GM12892 (cell line): ENCODE measurements at places on chromosomes 4 and X.

DNA sequence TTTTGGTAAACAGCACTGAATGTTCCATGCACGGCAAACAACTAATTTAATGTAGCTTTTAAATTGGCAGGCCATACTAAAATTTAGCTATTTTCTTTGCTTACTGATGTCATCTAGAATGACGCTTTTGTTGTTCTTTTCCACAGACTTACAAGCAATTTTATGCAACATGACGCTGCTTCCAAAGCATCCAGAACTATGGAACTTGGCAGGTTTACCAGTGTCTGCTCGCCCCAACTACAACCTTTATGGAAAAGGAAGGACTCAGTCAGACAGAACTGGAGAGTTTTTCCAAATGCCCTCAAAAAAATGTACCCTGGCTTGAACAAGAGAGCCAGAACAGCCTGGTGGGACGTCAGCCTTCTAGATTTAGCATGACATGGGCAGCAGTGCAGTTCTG lies 58.7 kb downstream of the ANOS1 start:
- DNase-seq: no peak

- DNase-seq: no peak
Measured at GRCh38 chr4:102036016-102036415, 245.5 kb downstream of the BANK1 start.

DNA sequence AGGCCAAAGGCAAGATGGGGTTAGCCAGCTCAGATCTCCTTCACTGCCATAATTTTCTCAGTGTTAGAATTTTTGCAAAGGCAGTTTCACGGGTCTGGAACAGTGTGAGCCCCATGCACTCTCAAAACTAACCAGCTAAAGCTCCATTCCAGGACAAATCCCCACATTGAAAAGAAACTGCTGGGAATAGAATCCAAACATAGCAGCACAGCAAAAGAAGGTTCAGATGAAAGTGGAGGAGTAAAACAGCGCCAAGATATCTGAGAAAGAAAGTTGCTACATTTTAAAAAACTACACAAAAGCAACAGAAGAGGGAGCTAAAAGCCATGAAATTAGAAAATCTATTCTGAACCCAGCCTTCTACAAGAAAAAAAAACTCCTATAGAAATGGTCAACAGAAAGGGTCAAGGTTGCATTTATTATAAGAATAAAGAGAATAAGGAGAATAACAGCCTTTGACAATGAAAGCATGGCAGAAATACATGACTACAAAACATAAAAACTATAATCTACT lies 39.6 kb upstream of the SLC7A3 start:
- DNase-seq: no peak

GRCh38 chr4:151359576-151359975 lies 34.2 kb upstream of the SH3D19 start:
- no peak for DNase-seq

DNA sequence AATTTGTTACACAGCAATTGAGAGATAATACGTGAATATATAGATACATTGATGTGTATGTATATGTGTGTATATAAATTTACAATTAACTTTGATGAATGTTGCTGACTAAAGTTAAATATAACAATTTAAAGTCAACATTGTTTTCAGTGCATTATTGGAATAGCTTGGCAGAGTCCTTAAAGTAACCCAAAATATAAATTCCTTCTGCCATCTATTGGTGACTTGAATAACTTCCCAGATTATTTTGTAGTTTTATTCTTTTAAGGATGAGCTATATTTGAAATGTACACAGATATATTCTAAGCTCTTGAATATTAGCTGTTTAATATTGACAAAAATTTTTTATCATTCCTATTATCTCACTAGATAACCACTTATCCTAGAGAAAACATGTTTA lies 298.2 kb upstream of the FSTL5 start:
- no peak for DNase-seq

- no peak for DNase-seq
Measured at GRCh38 chrX:151710457-151710856, 5.4 kb upstream of the FATE1 start.

GRCh38 chr4:73828956-73829355 lies 7.5 kb upstream of the CXCL6 start:
- no peak for DNase-seq

DNA sequence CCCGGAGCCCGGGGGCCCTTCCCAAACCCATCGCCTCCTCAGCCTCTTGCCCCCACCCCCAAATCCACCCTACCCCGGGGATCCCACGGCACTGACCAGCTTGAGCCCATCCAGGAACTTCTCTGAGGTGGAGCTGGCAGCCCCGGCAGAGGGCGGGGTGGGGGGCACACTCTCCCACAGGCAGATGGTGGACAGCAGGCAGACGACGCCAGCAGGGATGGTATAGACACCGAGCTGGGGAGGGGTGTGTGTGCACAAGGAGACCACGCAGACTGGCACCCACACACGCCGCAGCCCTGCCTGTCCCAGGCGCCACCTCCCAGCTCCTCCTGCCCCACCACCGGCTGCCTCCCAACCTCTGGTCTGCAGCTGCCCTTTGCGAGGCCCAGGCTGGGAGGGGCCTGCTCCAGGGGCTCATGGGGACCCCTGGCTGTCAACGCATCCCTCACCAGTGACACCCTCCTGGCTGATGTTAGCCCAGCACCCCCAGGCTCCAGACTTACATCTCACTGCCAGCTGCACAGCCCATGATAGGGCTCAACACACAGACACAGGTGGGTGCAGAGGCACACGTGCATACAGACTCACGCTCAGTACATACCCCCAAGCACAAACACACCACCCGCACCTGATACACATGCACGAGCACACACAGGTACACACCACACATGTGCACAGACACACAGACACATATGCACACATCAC lies 4.2 kb downstream of the SLC49A3 start:
- no peak for DNase-seq

DNA sequence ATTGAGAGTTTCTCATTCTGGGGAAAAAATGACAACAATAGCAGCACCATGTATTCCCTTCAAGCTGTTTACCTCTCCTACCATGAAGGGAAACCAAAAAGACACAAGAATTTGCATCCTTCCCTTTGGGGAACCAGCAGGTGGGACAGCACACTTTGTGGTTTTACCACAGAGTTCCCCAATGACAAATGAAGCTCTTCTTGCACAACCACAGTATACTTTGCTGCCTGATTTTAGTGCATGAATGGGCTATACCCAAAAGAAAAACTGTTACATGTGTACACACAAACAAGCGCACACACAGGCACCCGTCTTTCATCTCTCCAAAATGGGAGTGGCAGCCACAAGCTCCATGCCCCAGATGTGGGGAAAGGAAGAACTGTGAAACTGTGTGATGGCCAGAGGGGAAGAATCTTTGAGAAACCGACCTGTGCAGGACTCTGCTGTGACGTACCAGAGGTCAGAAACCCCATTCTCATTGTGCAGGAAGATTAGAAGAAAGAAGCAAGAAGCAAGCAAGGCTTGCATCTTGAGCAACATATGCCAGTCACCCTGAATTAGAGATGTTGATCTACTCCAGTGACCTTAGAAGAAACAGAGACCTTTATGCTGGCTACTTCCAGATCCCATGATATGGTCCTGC lies 2.7 kb upstream of the MAML3 start:
- DNase-seq: no peak

DNA sequence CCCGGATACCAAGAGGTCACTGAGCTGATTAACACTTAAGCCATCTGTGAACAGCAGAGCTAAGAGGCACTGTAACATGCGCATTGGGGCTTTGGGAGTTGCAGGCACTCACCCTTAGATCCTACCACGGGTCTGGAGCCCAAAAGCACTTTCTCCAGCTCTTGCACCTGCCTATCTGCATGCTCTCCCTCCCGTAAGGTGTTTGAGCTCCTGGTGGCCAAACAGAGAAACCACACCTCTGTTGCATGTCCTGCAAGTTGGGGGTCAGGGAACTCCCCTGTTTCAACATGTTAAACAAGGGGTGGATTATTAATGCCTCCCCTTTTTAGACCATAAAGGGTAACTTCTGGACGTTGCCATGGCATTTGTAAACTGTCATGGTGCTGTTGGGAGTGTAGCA lies 49.8 kb downstream of the GYPA start:
- no peak for DNase-seq

DNA sequence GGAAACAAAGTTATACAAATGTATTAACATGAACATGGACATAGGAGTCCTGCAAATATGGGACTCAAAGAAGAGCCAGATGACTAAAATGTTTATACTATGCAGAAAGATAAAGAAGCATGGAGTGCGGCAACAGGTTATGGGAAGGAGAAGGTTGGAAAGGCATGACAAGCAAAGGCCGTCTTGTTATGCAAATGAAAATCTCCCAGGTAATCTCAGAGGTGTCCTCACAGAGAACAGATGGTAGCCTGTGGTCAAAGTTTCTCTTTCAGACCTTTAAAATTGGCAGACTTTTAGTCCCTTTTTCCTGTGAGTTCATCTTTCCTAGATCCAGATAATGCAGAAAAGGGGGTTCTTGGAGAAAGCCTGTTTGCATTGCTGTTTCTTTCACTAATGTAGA lies 116.4 kb upstream of the BEND4 start:
- no peak for DNase-seq

DNA sequence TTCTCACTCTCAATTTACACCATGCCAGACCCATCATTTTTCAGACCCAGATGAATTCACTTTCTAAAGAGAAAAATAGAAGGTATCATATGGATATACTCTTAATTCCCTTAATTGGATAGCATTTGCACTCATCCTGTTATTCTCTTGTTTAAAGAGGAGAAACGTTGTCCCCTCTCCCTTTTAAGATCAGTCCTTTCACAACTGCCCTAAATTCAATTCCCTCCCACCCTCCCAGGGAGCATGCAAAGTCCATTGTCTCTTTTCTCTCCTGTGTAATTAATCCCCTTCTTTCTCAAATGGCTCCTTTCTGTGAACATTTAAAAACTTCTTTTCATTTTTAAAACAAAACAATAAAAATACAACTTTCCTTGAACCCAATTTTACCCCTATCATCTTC lies 124.7 kb upstream of the TLL1 start:
- no peak for DNase-seq

DNA sequence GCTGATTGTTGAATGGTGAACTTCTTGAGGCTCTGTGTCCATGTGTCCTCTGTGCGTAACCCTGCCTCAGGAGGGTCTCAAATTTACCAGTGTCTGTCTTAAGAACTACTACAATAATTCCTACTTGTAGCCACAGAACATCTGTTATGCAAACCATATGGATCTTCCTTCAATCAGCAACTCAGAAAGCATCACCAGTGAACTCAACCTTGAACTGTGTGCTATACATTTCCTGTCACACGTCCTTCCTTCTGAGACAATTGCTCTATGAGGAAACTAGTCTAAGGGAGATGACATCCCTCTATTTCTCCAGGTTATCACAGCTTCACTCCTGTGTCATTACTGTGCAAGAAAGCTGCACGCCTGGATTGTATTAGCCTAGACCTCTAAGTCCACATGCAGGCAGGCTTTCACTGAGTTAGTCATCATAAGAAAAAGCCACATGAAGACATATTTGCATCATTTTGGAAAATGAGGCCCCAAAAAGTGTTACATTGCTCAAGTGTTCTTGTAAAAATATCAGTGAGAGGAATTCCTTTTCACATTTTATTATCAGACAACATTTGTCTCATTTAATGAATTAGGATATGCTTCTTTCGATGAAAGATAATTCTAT lies 157.8 kb downstream of the AFF2 start:
- no peak for DNase-seq
